ENCODE measurements at places on chromosomes 7 and 10.
A peak's percentile ranks its signal among the peaks of the same experiment; 100 is the strongest.

DNA sequence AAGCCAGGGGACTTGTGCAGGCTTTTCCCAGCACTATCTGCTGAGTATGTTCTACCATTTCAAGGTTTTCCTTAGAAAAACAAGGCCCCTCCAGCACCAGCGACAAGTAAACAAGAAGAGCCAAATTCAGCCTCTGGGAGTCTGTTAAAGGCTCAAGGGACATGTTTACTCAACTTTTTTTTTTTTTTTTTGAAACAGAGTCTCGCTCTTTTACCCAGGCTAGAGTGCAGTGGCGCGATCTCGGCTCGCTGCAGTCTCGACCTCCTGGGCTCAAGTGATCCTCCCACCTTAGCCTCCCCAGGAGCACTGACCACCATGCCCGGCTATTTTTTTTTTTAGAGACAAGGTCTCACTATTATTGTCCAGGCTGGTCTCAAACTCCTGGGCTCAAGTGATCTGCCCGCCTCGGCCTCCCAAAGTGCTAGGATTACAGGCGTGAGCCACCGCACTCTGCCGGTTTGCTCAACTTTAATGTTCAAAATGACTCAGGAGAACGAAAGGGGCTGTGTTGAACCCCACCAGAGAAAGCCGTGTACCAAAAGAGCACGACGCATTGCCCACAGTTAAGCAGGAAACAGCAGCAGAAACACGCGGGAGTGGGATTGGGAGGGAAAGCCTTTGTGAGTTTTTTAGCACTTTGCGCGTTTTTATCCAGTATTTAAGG, 772 bp downstream of the PRDX3 start:
- DNase-seq = no peak

DNA sequence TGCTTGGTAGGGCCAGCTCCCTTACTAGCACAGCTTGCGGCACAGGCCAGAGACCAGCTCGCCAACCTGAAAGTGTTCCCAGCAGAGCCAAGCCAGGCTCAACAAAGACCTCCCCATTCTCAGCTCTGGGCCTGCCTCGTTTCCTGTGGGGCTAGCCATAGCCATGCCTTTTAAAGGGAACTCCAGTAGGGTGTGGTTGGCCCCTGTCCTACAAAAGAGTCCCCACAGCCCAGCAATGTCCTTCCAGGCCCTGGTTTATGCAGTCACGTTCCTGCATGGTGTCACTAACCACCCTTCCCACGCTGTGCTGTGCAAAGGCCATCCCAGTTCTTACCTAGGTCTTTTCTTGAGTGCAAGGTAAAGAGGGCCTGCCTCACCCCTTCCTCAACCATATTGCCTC, 87.8 kb upstream of the LRRC4 start:
- no peak for DNase-seq

- no peak for DNase-seq
These were observed 39.2 kb downstream of the WBP1L start for GRCh38 chr10:102782673-102783551.

DNA sequence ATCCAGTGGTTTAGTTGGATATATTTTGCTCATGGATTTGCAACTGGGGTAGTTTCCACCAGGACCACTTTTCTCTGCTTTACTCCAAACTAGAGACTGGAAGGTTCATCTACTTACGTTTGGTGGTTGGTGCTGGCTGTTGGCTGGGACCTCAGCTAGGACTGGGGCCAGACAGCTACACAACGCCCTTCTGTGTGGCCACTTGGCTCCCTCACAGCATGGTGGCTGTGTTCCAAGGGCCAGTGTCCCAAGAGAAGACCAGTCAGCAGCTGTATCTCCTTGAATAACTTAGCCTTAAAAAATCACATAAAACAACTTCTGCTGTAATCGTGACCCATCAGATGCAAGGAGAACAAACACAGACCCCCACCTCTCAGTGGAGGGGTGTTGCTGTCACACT, 4.2 kb upstream of the KCNH2 start:
- no peak for DNase-seq

- peak; percentile 96 for DNase-seq
These were observed 529 bp downstream of the ACTR1A start for GRCh38 chr10:102502029-102502336.

DNA sequence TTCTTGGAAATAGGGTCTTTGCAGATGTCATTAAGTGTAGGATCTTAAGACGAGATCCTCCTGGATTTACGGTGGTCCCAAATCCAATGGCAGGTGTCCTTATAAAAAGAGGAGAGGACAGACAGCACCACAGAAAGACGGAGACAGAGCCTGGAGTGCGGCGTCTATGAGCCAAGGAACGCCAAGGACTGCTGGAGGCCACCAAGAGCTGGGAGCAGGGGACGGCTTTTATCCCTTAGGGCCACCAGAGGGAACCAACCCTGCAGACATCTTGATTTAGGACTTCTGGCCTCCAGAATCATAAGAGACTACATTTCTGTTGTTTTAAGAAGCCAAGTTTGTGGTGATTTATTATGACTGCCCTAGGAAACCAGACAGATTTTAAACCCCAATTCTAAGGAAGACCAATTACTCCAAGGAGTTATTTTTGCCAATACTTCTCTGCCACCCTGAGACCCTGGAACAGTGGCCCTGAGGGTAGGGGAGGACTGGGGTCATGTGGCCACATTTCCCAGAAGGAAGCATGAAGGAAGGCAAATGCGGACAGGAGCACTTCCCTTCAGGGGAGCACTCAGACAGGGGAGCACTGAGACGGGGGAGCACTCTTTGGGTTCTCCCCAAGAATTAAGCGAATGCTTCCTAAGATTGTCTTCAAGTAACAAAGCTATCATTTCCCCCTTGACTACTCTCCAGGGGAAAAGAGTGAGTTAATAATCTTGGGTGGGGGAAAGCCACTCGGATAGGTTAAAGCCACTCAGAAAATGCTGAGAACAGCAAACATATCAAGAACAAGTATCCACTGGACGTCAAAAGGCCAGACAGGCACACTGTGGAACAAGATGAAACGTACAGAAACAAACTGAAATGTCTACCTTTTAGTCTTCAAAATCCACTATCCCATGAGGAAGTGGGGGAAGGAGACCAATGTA, 67.5 kb downstream of the CHST15 start:
- DNase-seq = no peak

- no peak for DNase-seq
These were observed 27.0 kb upstream of the CDK13 start for GRCh38 chr7:39923091-39923490.

- DNase-seq = no peak
These were observed 23.7 kb upstream of the BTRC start for GRCh38 chr10:101330231-101330630.

GRCh38 chr7:17598846-17599245, 300.4 kb downstream of the AHR start:
- no peak for DNase-seq

DNA sequence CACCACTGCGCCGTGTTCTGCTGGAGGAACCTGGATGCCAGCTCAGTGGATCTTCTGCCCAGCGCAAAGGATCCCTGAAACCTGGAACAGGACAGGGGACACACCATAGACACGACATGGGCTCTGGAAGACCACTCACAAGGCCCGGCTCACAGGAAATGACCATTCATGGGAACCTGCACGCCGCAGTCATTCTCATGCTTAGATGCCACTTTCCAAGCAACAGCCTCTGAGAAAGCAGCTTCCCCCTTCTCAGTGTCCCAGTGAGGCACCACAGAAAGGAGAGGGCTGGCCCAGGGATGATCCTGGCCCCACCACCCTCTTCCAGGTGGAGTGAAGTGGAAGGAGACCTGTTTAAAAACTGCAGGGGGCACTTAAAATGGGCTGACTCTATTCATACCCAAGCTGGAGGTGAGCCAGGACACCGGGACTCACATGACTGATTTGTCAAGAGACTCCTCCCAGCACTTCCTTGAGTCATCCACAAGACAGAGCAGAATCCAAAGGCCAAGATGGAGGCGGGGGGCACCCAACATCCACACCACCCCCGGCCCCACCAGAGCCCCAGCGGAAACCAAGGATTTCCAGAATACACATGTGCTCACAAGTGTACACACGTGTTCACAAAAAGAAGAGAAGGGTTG, 11.2 kb downstream of the CTBP2 start:
- no peak for DNase-seq

GRCh38 chr7:156461881-156462665, 178.5 kb upstream of the RNF32 start:
- DNase-seq = no peak

- no peak for DNase-seq
These were observed 132.0 kb upstream of the FOXK1 start for GRCh38 chr7:4550117-4550516.

DNA sequence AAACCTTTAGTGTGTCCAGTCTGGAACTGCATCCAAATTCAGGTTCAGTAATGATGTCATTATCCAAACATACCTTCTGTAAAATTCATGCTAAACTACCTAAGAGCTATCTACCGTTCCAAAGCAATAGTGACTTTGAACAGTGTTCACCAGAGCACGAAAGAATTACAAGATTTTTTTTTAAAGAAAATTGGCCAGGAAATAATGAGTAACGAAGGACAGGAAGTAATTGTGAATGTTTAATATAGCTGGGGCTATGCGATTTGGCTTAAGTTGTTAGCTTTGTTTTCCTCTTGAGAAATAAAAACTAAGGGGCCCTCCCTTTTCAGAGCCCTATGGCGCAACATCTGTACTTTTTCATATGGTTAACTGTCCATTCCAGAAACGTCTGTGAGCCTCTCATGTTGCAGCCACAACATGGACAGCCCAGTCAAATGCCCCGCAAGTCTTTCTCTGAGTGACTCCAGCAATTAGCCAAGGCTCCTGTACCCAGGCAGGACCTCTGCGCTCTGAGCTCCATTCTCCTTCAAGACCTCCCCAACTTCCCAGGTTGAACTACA, 694 bp upstream of the FAS start:
- DNase-seq = no peak

GRCh38 chr7:23680414-23681405, 711 bp downstream of the FAM221A start:
- DNase-seq = no peak

GRCh38 chr10:132710746-132711612, 75.0 kb downstream of the NKX6-2 start:
- DNase-seq = no peak

DNA sequence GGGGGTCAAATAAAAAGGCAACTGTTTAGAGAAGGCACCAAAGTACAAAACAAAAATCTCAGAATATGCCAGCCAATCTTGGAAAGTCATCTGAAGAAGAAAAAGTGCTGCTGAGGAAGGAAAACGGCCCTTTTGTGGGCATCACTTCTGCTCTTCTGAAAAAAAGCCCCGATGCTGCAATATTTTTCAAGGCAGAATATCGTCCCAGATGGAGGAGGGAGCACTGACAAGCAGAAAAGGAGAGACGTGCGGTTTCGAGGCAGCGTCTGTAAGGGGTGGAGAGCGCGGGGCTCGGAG, 959 bp upstream of the ATRNL1 start:
- no peak for DNase-seq
